GM12878 (cell line): ENCODE measurements at places on chromosomes 7 and 10. TPM values are rescaled to one million over a fixed set of nuclear protein-coding genes. Genes with fewer than 3 reads are reported as not detected.

DNA sequence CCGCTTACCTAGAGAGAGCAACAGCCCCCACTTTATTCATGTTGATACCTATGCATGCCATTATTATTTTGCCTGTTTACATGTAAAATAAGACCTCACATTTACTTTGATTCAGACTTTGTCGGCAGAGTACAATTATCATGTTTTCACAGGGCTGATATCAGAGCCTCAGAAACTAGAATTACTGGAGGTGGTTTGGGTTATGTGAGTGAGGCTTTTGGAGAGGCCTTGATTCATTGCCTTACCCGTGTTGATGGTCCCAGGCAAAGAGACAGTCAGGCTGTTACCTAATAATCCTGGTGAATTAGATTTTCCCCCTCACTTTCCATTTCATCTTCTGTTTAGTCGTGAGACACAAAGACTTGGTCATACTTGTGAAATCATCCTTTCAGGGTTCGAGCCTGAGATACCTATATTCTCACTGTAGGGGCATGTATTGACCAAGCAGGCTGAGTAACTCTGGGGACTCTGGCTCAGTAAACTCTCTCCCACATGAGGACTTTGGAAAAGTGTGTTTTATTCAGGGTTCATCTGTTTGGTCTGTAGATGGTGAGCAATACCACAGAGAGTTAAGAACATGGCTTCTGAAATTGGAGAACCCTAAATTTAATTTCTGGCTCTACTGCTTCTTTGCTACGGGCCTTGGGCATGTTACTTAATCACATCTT, 150.9 kb downstream of the CELF2 start:
- DNase-seq = no peak
- H3K36me3 ChIP-seq = peaks cover 5% of the 10 kb centered on the region
- H3K4me3 ChIP-seq = peak overlapping the region; percentile 96
- peak overlapping the region; percentile 95 for H3K27ac ChIP-seq
- no peaks in the 10 kb centered on the region for H3K27me3 ChIP-seq
- peaks cover 7% of the 10 kb centered on the region for H3K4me1 ChIP-seq

- H3K27ac ChIP-seq = no peak overlapping the region
- no peak overlapping the region for H3K4me3 ChIP-seq
- H3K4me1 ChIP-seq = peaks cover 4% of the 10 kb centered on the region
- no peaks in the 10 kb centered on the region for H3K27me3 ChIP-seq
- peaks cover 8% of the 10 kb centered on the region for H3K36me3 ChIP-seq
- DNase-seq = no peak
These were observed 29.7 kb downstream of the PARP12 start for GRCh38 chr7:140033036-140033435.

- no peaks in the 10 kb centered on the region for H3K4me1 ChIP-seq
- no peak for DNase-seq
- no peaks in the 10 kb centered on the region for H3K36me3 ChIP-seq
- no peaks in the 10 kb centered on the region for H3K27me3 ChIP-seq
- no peak overlapping the region for H3K4me3 ChIP-seq
- H3K27ac ChIP-seq = no peak overlapping the region
These were observed 5.7 kb downstream of the SEMA3A start for GRCh38 chr7:84188786-84189405.

- DNase-seq = peak; percentile 38
- peaks cover 16% of the 10 kb centered on the region for H3K4me1 ChIP-seq
- no peak overlapping the region for H3K27ac ChIP-seq
- no peaks in the 10 kb centered on the region for H3K27me3 ChIP-seq
These were observed 117.1 kb downstream of the KMT2E start for GRCh38 chr7:105131033-105131656.

DNA sequence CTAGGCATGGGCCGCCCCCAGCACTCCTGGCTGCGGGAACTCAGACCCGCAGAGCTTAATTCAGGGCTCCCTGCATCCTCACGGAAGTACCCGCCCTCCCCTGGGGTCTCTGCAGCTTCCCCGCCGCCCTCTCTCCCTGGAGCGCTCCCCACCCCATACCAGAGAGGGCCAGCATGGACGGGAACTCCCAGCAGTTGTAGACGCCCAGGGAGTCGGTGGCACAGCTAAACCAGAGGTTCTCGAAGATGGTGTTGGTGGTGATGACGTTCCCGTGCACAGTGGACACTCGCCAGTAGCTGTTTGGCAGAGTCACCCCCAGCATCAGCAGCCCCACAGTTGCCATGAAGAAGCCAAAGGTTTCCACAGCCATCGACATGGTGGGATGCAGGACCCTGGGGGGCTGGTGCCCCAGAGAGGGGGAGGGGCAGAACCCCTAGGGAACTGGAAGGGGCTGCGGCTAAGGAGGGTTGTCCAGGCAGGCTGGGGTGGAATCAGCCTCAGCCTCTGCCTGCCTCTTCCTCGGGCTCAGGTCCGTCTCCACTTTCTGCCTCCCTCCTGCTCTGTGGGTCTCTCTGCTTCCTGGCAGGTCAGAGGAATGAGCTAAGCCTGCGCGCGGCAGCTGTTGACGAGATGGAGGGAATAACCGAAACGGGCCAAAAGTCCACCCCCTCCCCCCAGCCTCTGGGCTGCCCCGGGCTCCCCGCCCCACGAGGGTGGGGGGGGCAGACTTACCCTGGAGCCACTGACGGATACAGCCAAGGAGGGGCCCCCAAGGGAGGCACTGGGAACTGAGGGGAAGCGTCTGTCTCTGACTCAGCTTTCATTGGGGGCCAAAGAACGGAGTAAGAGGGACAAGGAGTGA, at the start of gene CLDN15:
Gene CLDN15 (minus strand): TSS at position 597 of the 862 bp plus-strand sequence. CDS start 221 bp downstream, at position 376.
- peaks cover 14% of the 10 kb centered on the region for H3K36me3 ChIP-seq
- no peaks in the 10 kb centered on the region for H3K4me1 ChIP-seq
- H3K27ac ChIP-seq = no peak within 1 kb of the TSS
- H3K4me3 ChIP-seq = no peak within 1 kb of the TSS
- no peak for DNase-seq
- no peaks in the 10 kb centered on the region for H3K27me3 ChIP-seq

DNA sequence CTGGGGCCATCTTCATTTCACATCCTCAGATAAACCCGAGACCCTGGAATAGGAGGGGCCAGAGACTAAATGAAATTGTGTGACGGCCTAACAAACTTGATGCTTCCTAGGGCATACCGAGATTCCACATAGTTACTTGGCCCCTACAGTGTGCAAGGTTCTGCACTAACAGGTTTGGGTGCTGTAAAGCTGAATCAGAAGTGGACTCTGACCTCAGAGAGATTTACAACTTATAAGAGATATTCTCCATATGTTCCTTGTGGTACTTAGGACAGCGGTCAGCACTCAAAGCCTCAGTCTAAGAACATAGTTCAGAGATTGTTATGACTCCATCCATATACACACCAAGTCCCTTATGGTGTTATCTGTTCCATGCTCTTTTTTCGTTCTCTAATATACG, 55.1 kb upstream of the FHIP2A start:
- H3K4me1 ChIP-seq = no peaks in the 10 kb centered on the region
- DNase-seq = no peak
- H3K36me3 ChIP-seq = no peaks in the 10 kb centered on the region

DNA sequence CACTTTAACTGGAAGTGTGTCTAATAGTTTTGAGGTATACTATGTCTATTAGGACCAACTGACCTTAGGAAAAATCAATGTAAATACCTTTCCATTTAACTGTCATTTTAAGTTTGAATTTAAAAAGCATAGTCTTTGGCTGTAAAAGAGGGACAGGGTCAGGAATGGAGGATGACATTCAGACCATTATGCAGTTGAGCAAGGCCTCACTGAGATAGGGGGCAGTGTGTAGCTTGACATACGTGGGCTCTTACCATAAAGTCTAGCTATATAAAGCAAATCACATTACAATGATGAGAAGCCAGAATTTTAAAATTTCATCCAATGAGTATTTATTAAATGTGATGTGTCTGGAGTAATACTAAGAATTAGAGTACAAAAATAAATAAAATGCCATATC, 17.9 kb downstream of the PALS2 start:
- no peaks in the 10 kb centered on the region for H3K36me3 ChIP-seq
- no peak overlapping the region for H3K4me3 ChIP-seq
- no peaks in the 10 kb centered on the region for H3K27me3 ChIP-seq
- peak overlapping the region; percentile 34; the same call in 1 of the 2 replicates for H3K27ac ChIP-seq
- H3K4me1 ChIP-seq = peaks cover 24% of the 10 kb centered on the region
- DNase-seq = no peak

DNA sequence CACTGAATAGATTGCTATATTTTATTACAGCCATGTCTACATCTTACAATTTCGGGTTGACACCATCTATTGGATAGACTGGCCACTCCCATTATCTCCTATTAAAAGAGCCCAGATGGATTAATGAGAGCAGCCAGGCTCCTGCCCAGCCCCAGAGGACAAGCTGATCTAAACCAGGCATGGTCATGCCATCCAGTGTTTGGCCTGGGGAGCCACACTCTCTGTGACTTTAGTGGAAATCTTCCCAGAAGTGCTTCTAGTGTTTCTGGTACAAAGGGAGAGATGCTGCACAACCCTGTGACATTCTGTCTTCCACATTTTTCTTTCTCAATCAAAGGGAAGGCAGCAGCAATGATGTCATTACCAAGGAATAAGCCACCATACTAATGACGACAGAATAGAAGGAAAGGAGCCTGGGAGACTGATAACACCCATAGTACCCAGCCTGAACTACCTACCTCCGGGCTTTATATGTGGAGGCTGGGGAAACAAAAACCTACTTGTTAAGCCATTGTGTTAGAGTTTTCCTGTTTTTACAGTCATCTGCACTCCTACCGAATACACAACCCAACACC, 5.0 kb downstream of the NEBL start:
- no peak overlapping the region for H3K27ac ChIP-seq
- H3K27me3 ChIP-seq = no peaks in the 10 kb centered on the region; the same call in 1 of the 2 replicates
- H3K4me1 ChIP-seq = no peaks in the 10 kb centered on the region
- no peak overlapping the region for H3K4me3 ChIP-seq

- H3K36me3 ChIP-seq = no peaks in the 10 kb centered on the region
- no peak overlapping the region for H3K27ac ChIP-seq
- no peak overlapping the region for H3K4me3 ChIP-seq
- DNase-seq = no peak
- no peaks in the 10 kb centered on the region for H3K27me3 ChIP-seq
These were observed 106.5 kb upstream of the BMPER start for GRCh38 chr7:33798686-33799325.

DNA sequence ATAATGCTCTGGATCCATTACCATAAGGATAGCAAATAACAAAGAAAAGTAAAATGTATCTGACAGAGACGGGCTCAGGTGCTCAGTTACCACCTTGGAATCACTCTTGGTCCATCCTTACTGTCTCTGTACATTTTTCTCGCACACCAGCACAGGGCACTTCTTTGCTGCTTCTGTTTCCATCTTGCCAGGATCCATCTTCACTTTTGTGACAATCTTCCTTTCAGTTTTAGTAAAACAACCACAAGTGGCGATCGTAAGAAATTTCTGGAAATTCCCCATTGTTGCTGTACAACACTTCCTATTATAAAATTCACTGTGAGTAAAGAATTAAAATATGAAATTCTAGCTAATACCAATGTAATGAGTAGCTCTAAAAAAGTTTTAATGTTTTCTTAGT, 695.5 kb downstream of the GRM8 start:
- no peak for DNase-seq
- no peaks in the 10 kb centered on the region for H3K36me3 ChIP-seq
- no peak overlapping the region; the same call in 1 of the 2 replicates for H3K4me3 ChIP-seq
- no peaks in the 10 kb centered on the region for H3K4me1 ChIP-seq

GRCh38 chr7:133365917-133366316, 113.0 kb downstream of the EXOC4 start:
- H3K27me3 ChIP-seq = no peaks in the 10 kb centered on the region
- H3K4me1 ChIP-seq = no peaks in the 10 kb centered on the region
- no peaks in the 10 kb centered on the region for H3K36me3 ChIP-seq
- no peak for DNase-seq
- H3K4me3 ChIP-seq = no peak overlapping the region

DNA sequence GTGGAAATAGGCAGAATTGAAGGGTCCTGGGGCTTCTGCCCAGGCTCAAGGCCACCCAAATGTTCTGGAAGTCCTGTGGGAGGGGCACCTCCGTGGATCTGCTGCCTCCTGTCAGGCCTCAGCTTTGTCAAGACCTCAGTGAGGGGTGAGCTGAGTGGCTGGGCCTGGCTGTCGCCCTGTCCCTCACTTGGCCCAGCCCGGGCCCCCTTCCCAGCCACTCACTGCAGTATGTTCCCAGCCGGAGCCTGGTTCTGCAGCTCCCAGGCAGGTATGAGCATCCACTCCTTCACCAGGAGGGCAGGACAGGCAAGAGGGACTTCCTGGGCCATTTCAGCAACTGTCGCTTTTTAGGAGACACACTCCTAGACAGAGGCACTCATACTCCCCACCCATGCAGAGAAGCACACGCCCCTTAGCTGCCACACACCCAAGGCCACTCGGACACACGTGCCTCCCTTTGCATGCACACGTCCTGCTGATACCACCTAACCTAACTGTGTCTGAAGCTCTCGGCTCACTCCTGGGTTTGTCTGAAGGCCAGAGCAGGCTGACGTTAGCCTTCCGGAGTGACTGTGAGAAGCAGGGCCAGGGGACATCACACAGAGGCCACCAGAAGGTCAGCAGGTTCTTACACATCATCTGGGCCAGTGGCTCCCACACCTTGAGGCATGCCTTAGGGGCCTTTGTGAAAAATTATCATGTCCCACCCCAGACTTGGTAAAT, 72.2 kb upstream of the COL13A1 start:
- H3K4me1 ChIP-seq = peaks cover 2% of the 10 kb centered on the region
- no peak overlapping the region for H3K27ac ChIP-seq
- peaks cover 4% of the 10 kb centered on the region; the same call in 1 of the 2 replicates for H3K27me3 ChIP-seq
- no peak overlapping the region for H3K4me3 ChIP-seq

- DNase-seq = no peak
- H3K4me3 ChIP-seq = no peak overlapping the region
- no peaks in the 10 kb centered on the region; the same call in 1 of the 2 replicates for H3K27me3 ChIP-seq
- no peaks in the 10 kb centered on the region for H3K4me1 ChIP-seq
- H3K36me3 ChIP-seq = no peaks in the 10 kb centered on the region
These were observed 72.7 kb downstream of the SEM1 start for GRCh38 chr7:96636979-96637378.

DNA sequence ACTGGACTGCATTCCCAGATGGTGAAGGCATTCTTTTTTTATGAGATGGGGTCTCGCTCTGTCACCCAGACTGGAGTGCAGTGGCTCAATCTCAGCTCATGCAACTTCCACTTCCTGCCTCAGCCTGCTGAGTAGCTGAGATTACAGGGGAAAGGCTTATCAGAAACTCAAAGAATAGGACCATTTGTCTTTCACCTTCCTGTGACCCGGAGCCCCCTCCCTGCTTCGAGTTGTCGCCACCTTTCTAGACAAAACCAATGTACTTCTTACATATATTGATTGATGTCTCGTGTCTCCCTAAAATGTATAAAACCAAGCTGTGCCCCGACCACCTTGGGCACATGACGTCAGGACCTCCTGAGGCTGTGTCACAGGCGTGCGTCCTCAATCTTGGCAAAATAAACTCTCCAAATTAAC, 1.8 kb upstream of the METTL27 start:
- no peaks in the 10 kb centered on the region for H3K27me3 ChIP-seq
- DNase-seq = no peak
- H3K4me1 ChIP-seq = peaks cover 22% of the 10 kb centered on the region
- H3K27ac ChIP-seq = no peak overlapping the region
- H3K4me3 ChIP-seq = no peak overlapping the region
- H3K36me3 ChIP-seq = no peaks in the 10 kb centered on the region

MBL2 gene
- not detected in 2 replicates for total RNA-seq

TACR2 gene
- not detected in 2 replicates for total RNA-seq

OR2A1 gene
- not detected in 2 replicates for total RNA-seq

CCT6A gene
- total RNA-seq = 202 and 206 TPM in 2 replicates

SEMA3D gene
- not detected in 2 replicates for total RNA-seq

TMEM213 gene
- not detected in 2 replicates for total RNA-seq

VGF gene
- 0.11 and 0.23 TPM in 2 replicates for total RNA-seq

CNOT4 gene
- total RNA-seq = 19.6 and 20.3 TPM in 2 replicates

FAM237B gene
- total RNA-seq = not detected in 2 replicates

NSMCE4A gene
- total RNA-seq = 55.0 and 58.8 TPM in 2 replicates

DMTF1 gene
- total RNA-seq = 62.6 and 79.0 TPM in 2 replicates
